Myometrial cell (primary cell): ENCODE measurements at places on chromosomes 3 and 15. TPM values are rescaled to one million over a fixed set of nuclear protein-coding genes. Genes with fewer than 3 reads are reported as not detected.

ISLR2 gene
- total RNA-seq: 0.18 TPM in 1 of 2 replicates, not detected in the other

ITIH4 gene
- total RNA-seq: 0.29 TPM in 1 of 2 replicates, not detected in the other

FGD5 gene
- not detected in 2 replicates for total RNA-seq

ARL14 gene
- total RNA-seq: not detected in 2 replicates

EFCC1 gene
- not detected in 2 replicates for total RNA-seq

PLA2G4E gene
- total RNA-seq: not detected in 2 replicates

ZMYND10 gene
- total RNA-seq: 1.7 and 3.0 TPM in 2 replicates

C3orf85 gene
- total RNA-seq: not detected in 2 replicates

CYP1A1 gene
- total RNA-seq: not detected in 2 replicates
